ENCODE measurements at places on chromosomes 6 and 20.

- no peak for DNase-seq
Measured at GRCh38 chr6:102848210-102848609, 1454.7 kb downstream of the GRIK2 start.

DNA sequence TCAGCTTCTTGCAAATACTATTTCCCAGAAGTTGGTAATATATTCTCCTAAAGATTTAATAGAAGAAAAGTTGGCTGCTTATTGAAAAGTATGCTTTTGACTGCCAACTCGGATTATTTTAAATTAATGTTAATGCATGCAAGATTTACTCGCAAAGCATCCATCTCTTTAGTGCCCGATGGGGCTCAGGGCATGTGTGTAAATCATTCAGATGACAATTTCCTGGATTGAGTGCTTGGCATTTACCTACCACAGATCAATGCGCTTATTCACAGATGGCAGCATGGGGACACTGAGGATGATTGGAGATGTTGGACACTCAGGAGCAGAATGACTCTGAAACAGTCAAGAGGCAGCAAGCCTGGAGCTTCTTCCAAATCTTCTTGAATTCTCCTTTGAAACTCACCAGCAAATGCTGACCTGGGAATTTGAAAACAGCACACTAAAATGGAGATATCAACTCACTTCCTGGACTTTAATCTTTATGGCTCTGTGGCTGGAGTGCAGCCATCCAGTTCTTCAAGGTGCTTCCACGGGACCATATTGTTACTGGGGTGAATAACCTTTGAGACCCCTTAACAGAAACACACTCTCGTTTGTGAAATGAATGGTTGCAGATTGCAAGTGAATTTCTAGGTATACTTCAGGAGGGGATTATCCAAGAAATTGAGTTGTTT, 34.1 kb upstream of the TIAM2 start:
- no peak for DNase-seq

- no peak for DNase-seq
Measured at GRCh38 chr6:30849903-30850651, 34.2 kb upstream of the DDR1 start.

- DNase-seq: no peak
Measured at GRCh38 chr6:6545616-6546317, 42.8 kb upstream of the LY86 start.

DNA sequence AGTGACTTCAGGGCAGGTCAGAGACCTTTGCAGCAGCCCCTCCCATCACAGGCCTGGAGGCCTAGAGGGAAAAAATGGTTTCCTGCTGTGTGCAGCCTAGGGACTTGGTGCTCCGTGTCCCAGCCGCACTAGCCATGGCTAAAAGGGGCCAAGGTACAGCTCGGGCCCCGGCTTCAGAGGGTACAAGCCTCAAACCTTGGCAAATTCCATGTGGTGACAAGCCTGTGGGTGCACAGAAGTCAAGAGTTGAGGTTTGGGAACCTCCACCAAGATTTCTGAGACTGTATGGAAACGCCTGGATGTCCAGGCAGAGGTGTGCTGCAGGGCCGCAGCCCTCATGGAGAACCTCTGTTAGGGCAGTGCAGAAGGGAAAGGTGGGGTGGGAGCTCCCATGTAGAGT, 34.0 kb downstream of the UBE3D start:
- DNase-seq: no peak

Data from cerebellar nuclear complex (tissue), 1 donor.